Transverse colon (tissue), 4 donors: ENCODE measurements at places on chromosomes 3 and 15. TPM values are rescaled to one million over a fixed set of nuclear protein-coding genes. Genes with fewer than 3 reads are reported as not detected.

DNA sequence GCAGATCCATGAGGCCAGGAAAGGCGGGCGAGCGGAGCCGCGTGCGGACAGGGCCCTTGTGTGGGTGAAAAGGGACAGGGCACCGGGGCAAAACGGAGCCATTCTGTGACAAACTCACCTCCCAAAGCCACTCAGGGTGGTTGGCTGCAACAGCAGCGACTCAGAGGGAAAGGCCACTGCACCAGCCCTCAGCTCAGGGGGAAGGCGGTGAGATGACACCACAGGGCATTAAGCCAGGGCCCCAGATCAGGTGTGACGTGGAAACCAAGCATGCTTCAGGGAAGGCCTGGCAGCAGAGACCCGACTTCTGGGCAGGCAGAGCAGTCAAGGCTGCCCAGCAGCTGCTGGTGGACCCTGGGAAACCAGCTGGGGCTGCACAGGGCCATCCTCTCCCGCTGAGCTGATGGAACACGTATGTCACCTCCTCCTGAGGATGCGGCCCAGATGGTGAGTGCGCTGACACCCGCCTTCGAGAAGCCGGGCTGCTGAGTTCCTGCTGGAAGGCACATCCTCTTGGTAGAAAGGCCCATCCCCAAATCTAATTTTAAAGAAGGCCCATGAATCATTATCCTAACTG is 82.3 kb downstream of the CHSY1 start:
- DNase-seq: no peak
- no peaks in the 10 kb centered on the region for H3K27me3 ChIP-seq
- no peak overlapping the region for H3K27ac ChIP-seq
- no peak overlapping the region for H3K4me3 ChIP-seq
- peaks cover 11% of the 10 kb centered on the region for H3K4me1 ChIP-seq

DNA sequence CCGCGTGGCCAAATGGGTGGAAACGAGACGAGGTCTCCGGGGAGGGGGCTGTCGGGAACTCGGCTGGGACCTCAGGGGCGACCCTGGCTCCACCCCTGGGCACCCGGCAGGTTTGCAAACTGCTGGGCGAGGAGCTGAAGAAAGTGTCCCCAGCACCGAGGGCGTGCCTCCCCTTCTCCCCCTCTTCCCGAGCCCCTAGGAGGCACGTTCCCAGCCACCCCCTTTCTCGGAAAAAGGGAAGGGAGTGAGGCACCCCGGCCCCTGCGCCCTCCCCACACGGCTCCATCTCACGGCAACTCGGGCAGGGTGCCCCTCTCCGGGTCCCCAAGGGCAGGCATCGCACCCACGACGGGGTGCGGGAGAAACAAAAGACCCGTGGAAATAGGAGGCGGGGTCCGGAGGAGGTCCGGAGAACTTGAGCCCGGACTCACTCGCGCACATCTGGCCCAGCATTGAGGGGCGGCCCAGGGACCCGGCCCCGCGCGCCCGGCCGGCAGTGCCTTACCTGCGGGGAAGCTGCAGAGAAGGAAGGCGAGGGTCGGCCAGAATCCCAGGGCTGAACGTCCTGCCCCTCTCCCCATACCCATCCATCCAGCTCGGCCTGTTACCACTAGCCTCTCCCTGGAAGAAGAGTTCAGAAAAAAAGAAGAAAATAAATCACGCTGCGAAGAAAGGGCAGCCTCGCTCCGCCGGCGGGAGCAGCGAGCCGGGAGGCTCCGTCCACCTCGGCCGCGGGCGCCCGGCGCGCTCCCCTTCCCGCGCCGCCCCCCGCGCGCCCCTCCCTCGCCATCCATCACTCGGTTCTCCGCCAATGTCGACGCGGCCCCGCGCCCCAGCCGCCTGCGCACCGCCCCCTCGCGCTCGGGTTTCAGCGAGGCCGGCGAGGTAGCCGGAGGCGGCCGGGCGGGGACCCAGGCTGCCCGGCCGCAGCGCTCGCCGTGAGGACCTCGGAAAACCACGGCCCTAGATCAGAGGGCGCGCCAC is 16.3 kb downstream of the RGMA start:
- peaks cover 32% of the 10 kb centered on the region for H3K4me1 ChIP-seq
- H3K36me3 ChIP-seq: no peaks in the 10 kb centered on the region
- H3K27me3 ChIP-seq: peaks cover 66% of the 10 kb centered on the region
- peak overlapping the region; percentile 87 for H3K27ac ChIP-seq
- peak; percentile 63 for DNase-seq

DNA sequence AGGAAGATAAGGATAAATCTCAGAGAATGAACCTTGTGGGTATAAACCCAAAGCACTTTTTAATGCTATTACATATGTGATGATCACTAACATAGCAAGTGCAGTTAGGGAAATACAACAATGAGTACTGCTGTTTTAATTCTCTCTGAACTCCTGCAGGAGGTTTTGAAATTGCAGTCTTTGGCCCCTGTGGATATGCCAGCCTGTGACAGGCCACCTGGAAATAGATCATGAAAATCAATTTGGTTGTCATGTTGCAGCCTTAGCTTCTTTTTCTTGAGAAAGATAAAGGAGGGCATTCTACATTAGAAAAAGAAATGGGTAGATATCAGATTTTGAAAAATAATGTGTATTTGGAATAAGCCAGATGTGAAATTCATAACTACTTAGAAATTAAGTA is 103.6 kb downstream of the RSRC1 start:
- no peak overlapping the region for H3K4me3 ChIP-seq
- H3K27ac ChIP-seq: no peak overlapping the region
- DNase-seq: no peak
- no peaks in the 10 kb centered on the region for H3K27me3 ChIP-seq
- no peaks in the 10 kb centered on the region for H3K4me1 ChIP-seq
- no peaks in the 10 kb centered on the region for H3K36me3 ChIP-seq

GRCh38 chr15:93055211-93055610 is 33.8 kb downstream of the RGMA start:
- H3K27ac ChIP-seq: no peak overlapping the region
- no peaks in the 10 kb centered on the region for H3K27me3 ChIP-seq
- H3K4me1 ChIP-seq: peaks cover 4% of the 10 kb centered on the region
- no peak for DNase-seq
- H3K36me3 ChIP-seq: no peaks in the 10 kb centered on the region
- H3K4me3 ChIP-seq: no peak overlapping the region

DNA sequence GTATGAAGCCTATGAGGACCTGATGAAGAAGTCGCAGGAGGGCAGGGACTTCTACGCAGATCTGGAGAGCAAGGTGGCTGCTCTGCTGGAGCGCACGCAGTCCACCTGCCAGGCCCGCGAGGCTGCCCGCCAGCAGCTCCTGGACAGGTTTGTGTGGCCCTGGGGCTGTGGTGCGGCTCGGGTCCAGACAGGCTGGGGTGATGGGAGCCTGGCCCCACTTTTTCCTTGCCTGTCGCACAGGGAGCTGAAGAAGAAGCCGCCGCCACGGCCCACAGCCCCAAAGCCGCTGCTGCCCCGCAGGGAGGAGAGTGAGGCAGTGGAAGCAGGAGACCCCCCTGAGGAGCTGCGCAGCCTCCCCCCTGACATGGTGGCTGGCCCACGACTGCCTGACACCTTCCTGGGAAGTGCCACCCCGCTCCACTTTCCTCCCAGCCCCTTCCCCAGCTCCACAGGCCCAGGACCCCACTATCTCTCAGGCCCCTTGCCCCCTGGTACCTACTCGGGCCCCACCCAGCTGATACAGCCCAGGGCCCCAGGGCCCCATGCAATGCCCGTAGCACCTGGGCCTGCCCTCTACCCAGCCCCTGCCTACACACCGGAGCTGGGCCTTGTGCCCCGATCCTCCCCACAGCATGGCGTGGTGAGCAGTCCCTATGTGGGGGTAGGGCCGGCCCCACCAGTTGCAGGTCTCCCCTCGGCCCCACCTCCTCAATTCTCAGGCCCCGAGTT is 29.0 kb downstream of the PTPN23 start:
- no peak overlapping the region for H3K4me3 ChIP-seq
- DNase-seq: no peak
- H3K27me3 ChIP-seq: no peaks in the 10 kb centered on the region
- H3K27ac ChIP-seq: no peak overlapping the region
- peaks cover 33% of the 10 kb centered on the region for H3K36me3 ChIP-seq

DNA sequence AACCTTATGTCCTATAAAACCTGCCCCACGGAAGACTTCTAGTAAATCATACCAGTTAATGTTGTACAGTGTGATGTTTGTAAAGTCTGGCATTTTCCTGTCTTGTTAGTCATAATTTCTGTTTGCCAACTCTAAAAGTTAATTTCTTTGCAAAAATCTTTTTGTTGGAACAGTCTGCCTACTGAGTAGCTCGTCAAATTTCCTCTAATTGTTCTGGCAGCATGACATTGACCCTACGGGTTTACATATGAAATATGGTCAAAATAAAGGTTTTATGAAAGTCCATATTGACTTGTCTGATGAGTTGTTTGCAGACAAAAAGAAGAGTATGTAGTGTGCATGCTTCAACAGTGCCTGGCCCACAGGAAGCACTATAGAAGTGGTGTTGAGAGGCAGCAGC is 79.8 kb upstream of the SOX2 start:
- H3K4me1 ChIP-seq: no peaks in the 10 kb centered on the region
- H3K27me3 ChIP-seq: no peaks in the 10 kb centered on the region
- H3K36me3 ChIP-seq: no peaks in the 10 kb centered on the region
- no peak overlapping the region for H3K4me3 ChIP-seq
- no peak for DNase-seq
- H3K27ac ChIP-seq: no peak overlapping the region

- H3K36me3 ChIP-seq: no peaks in the 10 kb centered on the region
- H3K4me1 ChIP-seq: no peaks in the 10 kb centered on the region
- H3K4me3 ChIP-seq: no peak overlapping the region
- no peaks in the 10 kb centered on the region for H3K27me3 ChIP-seq
- no peak for DNase-seq
- no peak overlapping the region for H3K27ac ChIP-seq
Measured at GRCh38 chr3:10419637-10420232, 85.7 kb downstream of the ATP2B2 start.

GRCh38 chr3:64152676-64153466 is 72.4 kb downstream of the PRICKLE2 start:
- no peaks in the 10 kb centered on the region for H3K27me3 ChIP-seq
- no peaks in the 10 kb centered on the region for H3K36me3 ChIP-seq
- H3K27ac ChIP-seq: peak overlapping the region; percentile 81
- H3K4me3 ChIP-seq: no peak overlapping the region
- H3K4me1 ChIP-seq: peaks cover 45% of the 10 kb centered on the region

DNA sequence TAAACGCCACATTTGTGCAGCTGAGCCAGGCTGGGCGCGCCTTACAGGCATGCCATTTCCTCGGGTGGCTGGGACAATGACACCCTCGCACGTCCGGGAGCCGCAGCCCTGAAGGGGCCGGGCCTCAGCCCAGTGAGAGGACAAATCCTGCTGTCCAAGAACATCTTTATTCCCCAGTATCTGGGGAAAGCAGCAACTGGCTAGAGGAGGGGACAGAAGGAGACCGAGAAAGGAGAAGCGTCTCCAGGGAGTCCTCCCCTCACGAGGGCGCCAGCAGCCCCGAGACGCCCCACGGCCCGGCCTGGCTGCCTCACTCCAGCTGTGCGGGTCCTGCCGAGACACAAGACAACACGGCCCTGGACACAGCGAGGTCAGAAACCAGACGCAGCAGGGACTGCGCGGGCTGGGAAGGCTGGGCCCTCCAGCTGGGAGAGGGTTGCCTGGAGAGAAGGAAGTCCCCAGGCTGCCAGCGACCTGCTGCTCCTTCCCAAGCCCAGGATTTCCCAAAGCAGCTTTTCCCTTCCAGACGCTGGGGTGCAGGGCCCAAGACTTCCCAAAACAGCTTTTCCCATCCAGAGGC is 130.2 kb downstream of the CHSY1 start:
- no peaks in the 10 kb centered on the region for H3K27me3 ChIP-seq
- DNase-seq: peak; percentile 71
- no peaks in the 10 kb centered on the region for H3K36me3 ChIP-seq
- peaks cover 14% of the 10 kb centered on the region for H3K4me1 ChIP-seq
- no peak overlapping the region for H3K4me3 ChIP-seq
- H3K27ac ChIP-seq: peak overlapping the region; percentile 48

DNA sequence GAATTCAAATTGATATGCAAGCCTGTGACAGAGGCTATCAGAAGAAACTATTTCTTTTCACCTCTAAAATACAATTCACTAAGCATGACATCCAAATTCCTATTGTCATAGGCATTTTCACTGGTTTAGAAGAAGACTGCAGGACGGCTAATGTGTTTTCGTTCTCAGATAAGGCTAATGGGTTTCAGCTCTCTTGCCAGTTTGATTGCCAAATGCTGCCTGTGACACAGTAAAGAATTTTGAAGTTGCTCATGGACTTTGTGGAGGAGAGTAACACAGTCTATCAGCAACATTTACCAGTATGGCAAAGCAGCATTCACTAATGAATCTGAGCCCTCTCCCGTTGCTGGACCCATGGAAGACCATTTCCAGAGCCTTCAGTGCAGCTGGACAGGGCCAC is 948.1 kb downstream of the FHIT start:
- H3K27me3 ChIP-seq: no peaks in the 10 kb centered on the region
- H3K4me3 ChIP-seq: no peak overlapping the region
- no peaks in the 10 kb centered on the region for H3K4me1 ChIP-seq
- no peaks in the 10 kb centered on the region for H3K36me3 ChIP-seq
- DNase-seq: no peak

GRCh38 chr15:42102646-42103235 is 8.4 kb upstream of the PLA2G4D start:
- no peaks in the 10 kb centered on the region for H3K36me3 ChIP-seq
- H3K4me3 ChIP-seq: no peak overlapping the region
- H3K27ac ChIP-seq: no peak overlapping the region
- peaks cover 30% of the 10 kb centered on the region for H3K4me1 ChIP-seq

GRCh38 chr3:135138776-135139175 is 343.7 kb downstream of the EPHB1 start:
- H3K27ac ChIP-seq: no peak overlapping the region
- no peaks in the 10 kb centered on the region for H3K36me3 ChIP-seq
- no peaks in the 10 kb centered on the region for H3K27me3 ChIP-seq

DNA sequence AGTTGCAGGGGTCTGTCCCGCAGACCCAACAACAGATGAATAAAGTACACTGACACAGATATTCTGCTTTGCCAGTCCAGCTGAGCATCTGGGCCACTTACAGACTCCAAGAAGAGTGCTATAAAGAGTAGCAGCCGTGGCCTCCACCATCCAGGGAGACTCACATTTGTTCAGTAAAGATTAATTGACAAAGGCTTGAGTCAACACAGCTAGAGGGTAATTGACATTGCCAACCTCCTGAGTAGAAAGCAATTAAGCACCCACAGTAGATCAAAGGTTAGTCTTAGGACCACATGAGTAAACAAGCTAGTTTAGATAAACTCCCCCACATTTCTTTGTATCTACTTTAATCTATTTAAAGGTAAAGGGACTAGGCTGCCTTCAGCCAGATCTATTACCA is 16.3 kb upstream of the CRTC3 start:
- no peak overlapping the region for H3K4me3 ChIP-seq
- no peaks in the 10 kb centered on the region for H3K4me1 ChIP-seq
- no peaks in the 10 kb centered on the region for H3K36me3 ChIP-seq

The VEPH1 gene
- 4.1 TPM for total RNA-seq

The RRP9 gene
- total RNA-seq: 11.5 TPM

The MESP2 gene
- total RNA-seq: 0.96 TPM

The FOXP1 gene
- total RNA-seq: 260 TPM

The SQOR gene
- total RNA-seq: 106 TPM

The FSD2 gene
- not detected for total RNA-seq

The ASB14 gene
- not detected for total RNA-seq

The LYSMD2 gene
- 2.2 TPM for total RNA-seq

The HTD2 gene
- total RNA-seq: not detected

The DZIP1L gene
- total RNA-seq: 13.0 TPM

The AP3S2 gene
- 20.9 TPM for total RNA-seq

The CGNL1 gene
- 2.2 TPM for total RNA-seq

The FAM174B gene
- total RNA-seq: 20.6 TPM
